ENCODE measurements at places on chromosomes 6 and 20.

DNA sequence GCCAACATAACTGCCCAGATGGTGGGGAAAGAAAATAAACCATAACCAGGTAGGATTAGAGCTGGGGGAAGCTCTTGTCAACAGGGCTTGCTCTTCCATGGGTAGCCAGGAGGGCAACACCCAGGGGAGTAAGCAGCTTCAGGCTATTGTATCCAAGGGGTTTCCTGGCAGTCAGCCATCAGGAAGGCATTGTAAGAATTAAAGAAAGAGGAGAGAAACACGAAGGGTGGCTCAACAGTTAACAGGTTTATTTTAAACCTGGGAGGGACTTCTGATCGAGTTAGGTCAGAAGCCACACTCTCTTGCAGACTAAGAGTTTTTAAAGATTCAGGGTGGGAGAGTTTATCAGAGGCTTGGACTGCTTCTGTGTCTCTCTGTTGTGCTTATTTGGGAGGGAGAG is 114.2 kb downstream of the QRSL1 start:
- DNase-seq: no peak

- DNase-seq: no peak
These were observed 10.2 kb downstream of the VSX1 start for GRCh38 chr20:25071734-25072133.

GRCh38 chr20:38065764-38066375 is 32.3 kb downstream of the RPRD1B start:
- peak; percentile 55 for DNase-seq

- DNase-seq: peak; percentile 83
These were observed 679 bp upstream of the RING1 start for GRCh38 chr6:33207552-33208090.

GRCh38 chr6:14068623-14069022 is 48.9 kb upstream of the CD83 start:
- no peak for DNase-seq

DNA sequence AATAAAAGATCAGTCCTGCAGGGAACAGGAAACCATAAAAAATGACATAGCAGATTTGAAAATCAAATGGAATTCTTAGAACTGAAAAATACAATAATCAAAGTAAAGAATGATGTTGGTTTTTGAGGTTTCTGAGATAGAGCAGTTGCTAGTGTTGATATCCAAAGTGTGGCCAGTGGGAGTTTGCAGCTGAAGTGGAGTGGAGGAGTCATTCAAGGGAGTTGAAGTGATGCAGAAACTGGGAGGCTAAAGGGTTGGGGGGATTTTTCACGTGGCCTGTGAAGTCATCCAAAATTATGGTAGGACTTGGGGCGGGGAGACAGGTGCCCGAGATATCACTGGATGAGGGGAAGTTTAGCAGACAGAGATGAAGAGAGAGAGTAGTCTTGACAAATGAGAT is 123.6 kb downstream of the CDC5L start:
- DNase-seq: no peak

DNA sequence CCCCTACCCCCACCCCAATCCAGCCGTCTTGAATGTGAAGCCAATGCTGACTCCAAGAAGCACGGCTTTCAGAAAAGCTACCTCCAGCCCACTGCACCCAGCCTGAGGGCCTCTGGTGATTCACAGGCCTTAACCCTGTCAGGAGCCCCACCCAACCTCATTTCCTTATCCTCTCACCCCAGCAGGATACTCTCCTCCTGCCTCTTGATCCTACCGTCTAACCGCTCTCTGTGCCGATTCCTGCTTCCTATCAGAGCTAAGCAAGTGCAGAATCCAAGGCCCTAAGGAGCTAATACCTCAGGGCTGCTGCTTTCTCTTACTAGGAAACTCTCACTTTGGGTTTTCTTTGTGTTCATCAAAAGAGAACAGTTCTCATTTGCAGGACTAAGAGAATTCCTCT is 47.2 kb downstream of the TRERF1 start:
- peak; percentile 23 for DNase-seq

DNA sequence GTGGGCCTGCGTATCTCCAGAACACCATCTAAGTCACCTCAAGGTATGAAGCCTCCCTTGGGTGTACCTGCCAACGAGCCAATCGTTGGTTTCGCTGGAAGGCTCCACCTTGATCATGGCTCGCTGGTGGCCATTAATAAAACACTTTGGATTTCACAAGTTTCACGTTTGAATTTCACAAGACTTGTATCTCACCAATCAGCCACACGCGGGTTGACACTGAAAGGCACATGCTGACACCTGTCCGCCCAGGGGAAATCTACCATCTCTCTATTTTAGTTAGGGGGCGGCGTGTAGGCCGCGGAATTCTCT is 586 bp upstream of the HMGA1 start:
- DNase-seq: peak; percentile 25

DNA sequence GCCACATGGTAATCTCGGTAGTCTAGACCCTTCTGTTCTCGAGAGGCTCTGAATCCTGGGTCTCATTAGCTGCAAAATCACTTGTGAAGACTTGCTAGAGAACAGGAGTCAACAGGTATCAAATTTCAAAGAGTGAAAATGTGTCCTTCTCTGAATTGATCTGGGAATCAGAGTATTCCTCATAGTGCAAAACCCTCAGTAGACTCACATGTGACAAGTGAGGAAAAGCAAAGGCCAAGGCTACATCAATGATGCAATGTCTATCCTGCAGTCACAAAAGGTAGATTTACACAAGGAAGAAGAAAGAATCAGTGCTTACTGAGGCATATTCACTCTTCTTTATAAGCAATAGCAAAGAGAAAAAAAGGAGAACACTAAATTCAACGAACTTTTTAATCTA is 1220.0 kb upstream of the GJE1 start:
- DNase-seq: no peak

DNA sequence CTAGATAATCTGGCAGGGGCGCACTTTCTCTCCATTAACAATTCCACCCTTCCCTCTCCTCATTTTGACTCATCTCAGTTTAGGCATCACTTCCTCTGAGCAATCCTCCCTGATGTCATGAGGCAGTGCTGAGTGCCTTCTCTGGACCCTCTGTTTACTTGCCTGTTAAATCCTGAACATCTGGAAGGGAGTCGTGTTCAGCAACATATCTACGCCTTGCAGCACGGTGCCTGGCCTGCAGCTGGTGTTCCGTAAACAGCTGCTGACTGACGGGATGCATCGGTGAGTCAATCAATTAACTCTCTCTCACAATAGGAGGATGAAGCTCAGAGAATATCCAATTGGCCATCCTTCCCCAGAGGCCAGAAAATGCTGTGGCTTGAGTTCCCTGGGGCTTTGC is 613.5 kb downstream of the PTPRT start:
- DNase-seq: peak; percentile 26

DNA sequence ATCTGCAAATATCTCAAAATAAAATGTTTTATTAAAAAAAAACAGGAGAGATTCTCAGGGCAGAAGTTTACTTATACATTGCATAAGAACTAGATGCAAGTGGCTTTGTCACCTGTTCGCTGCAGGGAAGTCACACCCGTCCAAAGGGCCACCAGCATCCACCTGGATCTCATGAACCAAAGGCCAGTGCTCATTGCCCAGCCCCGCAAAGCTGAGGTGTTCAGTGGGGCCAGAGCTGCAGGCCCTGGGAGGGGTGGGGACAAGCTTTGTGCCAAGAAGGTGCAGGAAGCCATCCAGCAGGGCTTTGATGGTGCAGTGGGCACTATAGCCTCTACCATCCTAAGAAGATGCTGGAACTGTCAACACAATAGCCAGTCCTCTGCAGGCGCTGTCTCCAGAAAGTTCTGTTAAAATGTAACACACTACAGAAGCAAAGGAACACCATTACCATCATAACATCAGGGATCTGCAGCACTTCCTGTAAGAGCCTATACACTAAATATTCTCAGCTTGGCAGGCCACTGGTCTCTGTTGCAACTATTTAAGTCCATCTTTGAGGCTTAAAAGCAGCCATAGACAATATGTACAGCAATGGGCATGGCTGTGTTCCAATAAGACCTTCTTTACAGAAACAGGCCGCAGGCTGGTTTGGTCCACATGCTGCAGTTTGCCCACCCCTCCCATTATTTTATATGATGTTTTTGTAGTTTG is 15.7 kb upstream of the CD93 start:
- no peak for DNase-seq

GRCh38 chr6:144143106-144143505 is 7.2 kb upstream of the STX11 start:
- no peak for DNase-seq

DNA sequence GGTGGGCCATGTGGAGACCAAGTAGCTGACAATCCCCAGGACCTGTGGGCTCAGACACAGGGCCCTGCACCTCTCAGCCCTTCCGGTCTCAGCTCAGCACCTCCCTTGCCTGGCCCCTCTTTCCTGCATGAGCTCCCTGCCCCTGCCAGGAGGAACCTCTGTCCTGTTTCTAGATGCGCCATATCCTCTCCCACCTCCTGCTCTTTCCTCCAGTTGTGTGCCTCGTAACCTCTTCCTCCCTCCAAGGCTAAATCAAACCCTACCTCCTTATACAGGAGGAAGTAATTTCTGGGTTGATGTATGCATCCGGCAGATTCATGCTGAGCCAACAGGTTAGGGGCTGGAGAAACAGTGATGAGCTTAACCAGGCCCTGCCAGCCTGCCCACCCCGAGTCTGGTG is 30.9 kb downstream of the ITPR3 start:
- DNase-seq: no peak

GRCh38 chr6:116616737-116617053 is 416 bp downstream of the RSPH4A start:
- no peak for DNase-seq

DNA sequence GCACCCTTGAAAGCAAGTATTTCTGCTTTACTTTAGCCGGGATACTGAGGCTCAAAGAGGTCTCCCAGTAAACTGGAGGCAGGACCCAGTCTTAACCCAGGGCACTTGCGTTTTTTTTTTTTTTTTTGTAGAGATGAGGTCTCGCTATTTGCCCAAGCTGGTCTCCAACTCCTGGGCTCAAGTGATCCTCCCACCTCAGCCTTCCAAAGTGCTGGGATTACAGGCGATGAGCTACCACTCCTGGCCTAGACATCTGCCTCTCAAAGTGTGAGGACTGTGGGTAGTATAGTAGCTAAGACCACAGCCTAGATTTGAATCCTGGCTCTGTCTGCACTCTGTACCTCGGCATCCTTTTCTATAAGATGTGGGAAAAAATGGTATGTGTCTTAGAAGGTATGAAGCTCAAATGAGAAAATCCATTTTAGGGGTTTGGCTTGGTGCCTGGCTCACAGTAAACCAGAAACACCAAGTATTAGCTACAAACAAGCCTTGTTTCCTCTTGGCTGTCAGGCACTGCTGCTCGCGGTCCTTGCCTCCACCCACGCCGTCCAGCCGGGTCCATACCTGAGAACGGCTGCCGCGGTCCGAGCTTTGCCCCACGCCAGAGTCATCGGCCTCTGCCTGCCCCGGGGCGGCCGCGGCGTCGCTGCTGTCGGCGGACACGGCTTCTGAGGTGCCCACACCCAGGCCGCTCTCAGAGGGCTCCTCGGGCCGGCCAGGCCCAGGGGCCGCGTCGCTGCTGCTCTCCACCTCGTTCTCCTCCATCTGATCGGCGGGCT is 1.2 kb downstream of the ZNF335 start:
- DNase-seq: peak; percentile 53

- no peak for DNase-seq
These were observed 33.8 kb downstream of the TMEM181 start for GRCh38 chr6:158593670-158594069.

- no peak for DNase-seq
These were observed 255.9 kb upstream of the SULF2 start for GRCh38 chr20:48041078-48041780.

GRCh38 chr20:41213150-41213820 is 75.9 kb downstream of the PLCG1 start:
- no peak for DNase-seq

- DNase-seq: no peak
These were observed at the start of gene PRDM13 for GRCh38 chr6:99606656-99607415. Gene PRDM13 (plus strand): TSS chr6:99606833. CDS start chr6:99607035, 202 bp downstream.

DNA sequence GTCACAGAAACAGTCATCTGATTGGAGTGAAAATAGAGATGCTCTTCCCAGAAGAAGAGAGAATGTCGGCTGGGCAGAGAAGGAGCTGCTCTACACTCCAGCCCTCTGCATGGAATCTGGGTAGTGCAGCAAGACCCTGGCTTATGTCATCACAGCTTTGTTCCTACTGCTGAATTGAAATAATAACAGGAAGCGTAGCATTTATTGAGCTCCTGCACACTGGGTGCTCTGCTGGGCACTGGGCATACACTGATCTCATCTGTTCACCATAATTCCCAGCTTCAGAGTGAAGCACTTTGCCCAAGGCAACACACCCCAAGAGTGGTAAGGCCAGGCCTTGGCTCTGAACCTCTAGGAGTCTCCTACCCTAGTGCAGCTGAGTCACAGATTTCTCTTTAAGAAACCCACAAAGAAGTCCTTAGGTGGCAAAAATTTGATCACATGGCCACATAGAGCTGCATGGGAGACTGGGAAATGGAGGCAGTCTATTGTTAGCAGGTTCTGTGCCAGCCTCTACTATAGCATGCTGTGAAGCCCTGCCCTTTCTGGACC is 3.9 kb upstream of the SDCBP2 start:
- no peak for DNase-seq

DNA sequence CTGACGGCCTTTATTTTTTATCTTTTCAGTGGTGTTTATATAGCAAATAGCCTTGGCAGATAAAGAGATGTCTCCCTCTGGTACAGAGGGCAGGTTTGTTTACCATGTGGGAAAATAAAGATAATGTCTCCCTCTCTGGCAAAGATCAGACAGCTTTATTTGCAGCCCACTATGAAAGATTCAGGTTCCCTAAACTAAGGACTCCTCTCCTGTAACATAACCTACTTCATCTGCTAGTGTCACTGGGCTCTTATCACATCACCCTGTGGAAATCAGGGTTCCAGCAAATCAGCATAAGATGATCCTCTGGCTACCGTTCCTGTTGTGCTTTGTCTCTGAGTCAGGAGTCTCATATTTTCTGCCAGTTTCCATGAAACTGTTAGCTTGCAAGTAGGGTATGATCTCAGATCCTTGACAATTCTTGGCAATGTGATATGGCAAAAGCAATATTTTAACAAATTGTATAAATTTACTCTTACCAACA is 3.1 kb downstream of the FBXL4 start:
- peak; percentile 17 for DNase-seq

GRCh38 chr6:106056746-106057390 is 29.3 kb upstream of the PRDM1 start:
- DNase-seq: no peak

GRCh38 chr6:5865506-5866031 is 141.2 kb downstream of the NRN1 start:
- no peak for DNase-seq

DNA sequence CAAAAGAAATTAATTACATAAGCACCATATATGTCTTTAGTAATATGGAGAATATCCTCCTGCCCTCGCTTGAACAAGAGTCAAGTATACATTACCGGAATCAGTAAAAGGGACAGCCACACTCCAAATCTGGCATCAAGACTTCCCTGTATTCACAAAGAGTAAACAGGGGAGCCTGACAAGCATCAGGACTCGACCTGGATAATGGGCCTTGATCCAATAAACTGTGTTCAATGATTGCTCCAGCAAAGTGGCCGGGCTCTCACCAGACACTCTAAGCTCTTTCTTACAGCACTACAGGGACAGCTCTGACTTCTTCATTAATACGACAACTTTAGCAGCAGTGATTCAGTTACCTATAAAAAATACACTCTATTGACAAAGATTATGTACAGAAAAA is 307.9 kb upstream of the POU3F2 start:
- no peak for DNase-seq

- peak; percentile 80 for DNase-seq
These were observed 593.9 kb downstream of the CD109 start for GRCh38 chr6:74289884-74290283.
